ENCODE measurements at places on chromosomes 1 and 21. TPM values are rescaled to one million over a fixed set of nuclear protein-coding genes. Genes with fewer than 3 reads are reported as not detected.

- peaks cover 5% of the 10 kb centered on the region for H3K27me3 ChIP-seq
- no peaks in the 10 kb centered on the region for H3K4me1 ChIP-seq
- H3K27ac ChIP-seq = no peak overlapping the region
- H3K4me3 ChIP-seq = no peak overlapping the region
These were observed 1.0 kb downstream of the CCDC181 start for GRCh38 chr1:169426174-169426705.

DNA sequence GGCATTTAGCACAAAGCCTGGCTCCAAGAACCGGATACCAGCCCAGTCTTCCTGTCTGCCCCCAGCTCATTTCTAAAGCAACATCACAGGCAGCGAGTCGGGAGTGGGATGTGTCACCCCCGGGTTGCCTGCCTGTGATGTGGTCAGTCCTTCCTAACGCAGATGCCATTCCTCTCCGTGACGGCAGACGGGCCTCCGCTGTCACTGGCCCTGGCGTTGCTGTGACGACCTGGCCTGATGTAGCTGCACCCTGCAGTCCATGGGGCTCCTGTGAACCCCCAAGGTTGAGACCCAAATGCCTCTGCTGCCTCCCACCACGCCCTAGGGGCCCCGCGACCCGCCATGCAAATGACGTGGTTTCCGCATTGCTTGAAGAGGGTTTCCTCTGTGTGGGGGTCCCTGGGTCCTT is 12.3 kb downstream of the TNFRSF1B start:
- no peaks in the 10 kb centered on the region for H3K27me3 ChIP-seq
- H3K4me3 ChIP-seq = no peak overlapping the region
- no peaks in the 10 kb centered on the region for H3K36me3 ChIP-seq
- no peak for DNase-seq

The IGSF9 gene
- total RNA-seq = 2.2 TPM

The ANGPTL3 gene
- total RNA-seq = not detected

DNA sequence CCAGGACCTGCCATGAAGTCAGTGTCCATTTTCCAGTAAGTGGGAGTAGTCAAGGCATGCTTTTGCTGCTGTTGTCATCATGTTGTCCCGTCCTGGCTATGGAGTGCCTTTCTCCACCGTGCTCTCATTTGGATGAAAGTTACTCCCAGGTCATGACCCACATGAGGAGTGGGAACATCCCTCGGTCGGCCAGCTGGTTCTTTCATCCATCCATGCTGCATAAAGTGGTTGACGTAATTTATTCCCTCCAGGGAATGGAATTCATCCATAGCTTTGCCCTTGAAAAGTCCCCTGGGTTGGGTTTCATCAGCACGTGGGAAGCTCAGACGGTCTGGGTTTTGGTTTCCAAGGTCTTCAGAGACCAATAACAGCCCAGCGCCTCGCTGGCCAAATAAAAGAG is 11.6 kb downstream of the PLA2G2A start:
- no peak overlapping the region for H3K27ac ChIP-seq
- H3K27me3 ChIP-seq = peaks cover 10% of the 10 kb centered on the region
- no peaks in the 10 kb centered on the region for H3K4me1 ChIP-seq
- DNase-seq = no peak
- no peak overlapping the region for H3K4me3 ChIP-seq

DNA sequence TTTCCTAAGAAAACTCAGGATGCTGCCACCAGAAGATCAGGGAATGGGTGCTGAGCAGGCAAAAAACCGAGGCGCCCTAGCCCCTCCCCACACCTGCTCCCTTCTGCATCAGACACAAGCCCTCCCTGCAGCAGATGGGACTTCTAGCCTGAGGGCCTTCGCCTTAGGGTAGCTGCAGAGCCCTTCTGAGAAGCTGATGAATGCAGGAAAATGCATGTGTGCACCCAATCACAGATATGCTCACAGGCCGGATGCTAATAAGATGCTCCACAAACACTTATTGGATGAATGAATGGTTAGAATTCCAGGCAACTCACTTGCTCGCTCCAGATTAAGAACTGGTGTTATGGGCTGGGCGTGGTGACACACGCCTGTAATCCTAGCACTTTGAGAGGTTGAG is 6.8 kb upstream of the C1orf210 start:
- peaks cover 17% of the 10 kb centered on the region for H3K4me1 ChIP-seq
- H3K36me3 ChIP-seq = no peaks in the 10 kb centered on the region
- no peak overlapping the region for H3K4me3 ChIP-seq
- H3K27me3 ChIP-seq = no peaks in the 10 kb centered on the region
- no peak for DNase-seq
- H3K27ac ChIP-seq = no peak overlapping the region

The OR10J1 gene
- total RNA-seq = not detected

GRCh38 chr1:149903836-149904491 is 4.6 kb downstream of the BOLA1 start:
- no peaks in the 10 kb centered on the region for H3K36me3 ChIP-seq
- no peak overlapping the region for H3K4me3 ChIP-seq
- H3K27ac ChIP-seq = no peak overlapping the region
- DNase-seq = no peak
- peaks cover 5% of the 10 kb centered on the region for H3K4me1 ChIP-seq
- H3K27me3 ChIP-seq = no peaks in the 10 kb centered on the region

DNA sequence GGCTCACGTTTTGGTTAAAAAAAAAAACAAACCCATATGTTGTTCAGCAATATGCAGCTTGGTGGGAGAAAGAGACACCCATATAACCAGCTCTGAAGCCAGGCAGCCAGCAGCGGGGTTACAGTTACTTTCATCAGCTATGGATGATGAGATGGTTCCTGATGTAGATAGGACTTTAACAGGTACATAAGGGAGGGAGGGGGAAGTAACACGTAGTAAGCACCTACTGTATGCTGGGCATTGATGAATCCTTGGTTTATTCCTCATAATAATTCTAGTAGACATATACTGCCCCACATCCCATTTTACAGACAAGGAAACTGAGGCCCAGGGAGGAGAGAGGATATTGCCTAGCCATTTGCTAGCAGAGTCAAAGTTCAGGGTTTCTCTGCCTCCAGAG is 2.0 kb downstream of the SLC1A7 start:
- no peak overlapping the region for H3K27ac ChIP-seq
- DNase-seq = no peak
- no peaks in the 10 kb centered on the region for H3K27me3 ChIP-seq
- H3K4me1 ChIP-seq = peaks cover 16% of the 10 kb centered on the region
- no peak overlapping the region for H3K4me3 ChIP-seq

The OLFML3 gene
- total RNA-seq = 43.5 TPM

DNA sequence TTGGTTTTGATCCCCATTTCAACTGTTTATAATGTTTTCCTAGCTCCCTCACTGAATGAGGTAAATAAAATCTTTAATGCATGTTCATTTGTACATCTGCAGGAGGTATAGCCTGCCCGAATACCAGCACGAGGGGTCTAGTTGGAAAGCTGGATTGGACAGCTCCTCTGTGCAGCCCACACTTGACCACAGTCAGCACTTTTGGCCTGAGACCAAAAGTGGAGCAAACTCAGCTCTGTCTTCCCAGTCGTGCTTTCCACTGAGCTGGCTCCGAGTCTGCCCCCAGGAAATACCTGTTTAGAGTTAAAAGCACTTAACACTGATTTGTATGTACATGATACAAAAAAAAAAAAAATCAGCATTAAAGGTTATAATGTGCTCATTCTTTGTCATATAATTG is 224.4 kb downstream of the DSCAM start:
- no peaks in the 10 kb centered on the region for H3K4me1 ChIP-seq
- no peak overlapping the region for H3K27ac ChIP-seq
- H3K27me3 ChIP-seq = no peaks in the 10 kb centered on the region
- DNase-seq = no peak
- no peaks in the 10 kb centered on the region for H3K36me3 ChIP-seq
- H3K4me3 ChIP-seq = no peak overlapping the region

GRCh38 chr1:107820801-107821200 is 144.2 kb downstream of the VAV3 start:
- H3K27ac ChIP-seq = no peak overlapping the region
- no peak for DNase-seq
- H3K27me3 ChIP-seq = no peaks in the 10 kb centered on the region
- no peaks in the 10 kb centered on the region for H3K36me3 ChIP-seq

GRCh38 chr1:211610779-211611556 is 32.0 kb upstream of the SLC30A1 start:
- DNase-seq = no peak
- H3K4me3 ChIP-seq = no peak overlapping the region
- no peaks in the 10 kb centered on the region for H3K27me3 ChIP-seq

DNA sequence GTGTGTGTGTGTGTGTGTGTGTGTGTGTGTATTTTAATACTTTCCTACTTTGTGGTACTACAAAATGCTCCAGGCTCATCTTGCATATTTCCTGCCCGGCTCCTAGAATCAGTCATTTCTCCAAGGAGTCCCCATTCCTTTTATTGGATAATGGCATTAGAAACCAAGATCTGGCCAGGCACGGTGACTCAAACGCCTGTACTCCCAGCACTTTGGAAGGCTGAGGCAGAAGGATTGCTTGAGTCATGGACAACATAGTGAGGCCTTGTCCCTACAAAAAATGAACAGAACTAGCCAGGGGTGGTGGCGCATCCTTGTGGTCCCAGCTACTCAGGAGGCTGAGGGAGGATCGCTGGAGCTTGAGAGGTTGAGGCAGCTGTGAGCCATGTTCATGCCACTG is 20.3 kb downstream of the EPB41 start:
- DNase-seq = no peak
- H3K27ac ChIP-seq = no peak overlapping the region
- H3K36me3 ChIP-seq = no peaks in the 10 kb centered on the region
- no peaks in the 10 kb centered on the region for H3K4me1 ChIP-seq
- no peak overlapping the region for H3K4me3 ChIP-seq

The OR2M3 gene
- total RNA-seq = not detected

GRCh38 chr1:116375887-116376728 is 3.1 kb downstream of the ATP1A1 start:
- H3K27ac ChIP-seq = peak overlapping the region; percentile 96
- H3K4me3 ChIP-seq = peak overlapping the region; percentile 87
- no peaks in the 10 kb centered on the region for H3K36me3 ChIP-seq
- H3K4me1 ChIP-seq = peaks cover 70% of the 10 kb centered on the region

- no peak for DNase-seq
- H3K4me3 ChIP-seq = no peak overlapping the region
- H3K4me1 ChIP-seq = peaks cover 12% of the 10 kb centered on the region
- H3K36me3 ChIP-seq = no peaks in the 10 kb centered on the region
- no peaks in the 10 kb centered on the region for H3K27me3 ChIP-seq
- no peak overlapping the region for H3K27ac ChIP-seq
These were observed 63.9 kb downstream of the USP25 start for GRCh38 chr21:15793550-15794235.

DNA sequence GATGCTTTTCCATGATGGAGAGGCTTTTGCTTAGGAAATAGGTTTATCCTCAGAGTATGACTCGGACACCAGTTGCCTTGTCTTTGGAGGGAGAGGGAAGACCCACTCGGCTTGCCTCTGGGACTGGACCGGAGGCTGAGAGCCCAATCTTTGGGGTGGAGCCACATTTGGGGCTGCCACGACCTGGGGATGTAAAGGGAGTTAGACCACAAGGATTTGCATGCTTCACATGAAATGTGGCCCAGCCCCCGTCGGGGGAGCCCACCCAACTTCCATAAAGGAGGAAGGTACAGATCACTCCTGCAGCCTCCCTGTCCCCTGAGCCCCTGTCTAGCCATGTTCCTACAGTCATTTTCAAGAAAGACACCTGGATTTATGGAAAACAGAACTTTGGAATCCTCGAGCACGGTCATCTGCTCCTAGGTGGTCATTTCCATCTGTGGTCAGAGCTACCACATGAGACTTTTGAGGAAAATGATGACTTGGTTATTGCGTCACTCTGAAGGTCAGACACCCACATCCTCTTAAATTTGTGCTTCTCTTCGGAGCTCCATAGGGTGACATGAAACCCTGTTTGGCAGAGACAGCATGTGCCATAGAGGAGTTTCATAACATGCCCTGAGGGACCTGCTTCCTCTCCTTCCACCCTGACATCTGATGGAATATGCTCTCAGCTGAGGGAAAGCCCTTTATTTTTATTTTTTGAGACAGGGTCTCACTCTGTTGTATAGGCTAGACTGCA is 99.4 kb upstream of the SLC45A1 start:
- no peak for DNase-seq
- H3K27me3 ChIP-seq = no peaks in the 10 kb centered on the region
- no peaks in the 10 kb centered on the region for H3K36me3 ChIP-seq
- H3K27ac ChIP-seq = no peak overlapping the region

The ATP1A1 gene
- 628 TPM for total RNA-seq

DNA sequence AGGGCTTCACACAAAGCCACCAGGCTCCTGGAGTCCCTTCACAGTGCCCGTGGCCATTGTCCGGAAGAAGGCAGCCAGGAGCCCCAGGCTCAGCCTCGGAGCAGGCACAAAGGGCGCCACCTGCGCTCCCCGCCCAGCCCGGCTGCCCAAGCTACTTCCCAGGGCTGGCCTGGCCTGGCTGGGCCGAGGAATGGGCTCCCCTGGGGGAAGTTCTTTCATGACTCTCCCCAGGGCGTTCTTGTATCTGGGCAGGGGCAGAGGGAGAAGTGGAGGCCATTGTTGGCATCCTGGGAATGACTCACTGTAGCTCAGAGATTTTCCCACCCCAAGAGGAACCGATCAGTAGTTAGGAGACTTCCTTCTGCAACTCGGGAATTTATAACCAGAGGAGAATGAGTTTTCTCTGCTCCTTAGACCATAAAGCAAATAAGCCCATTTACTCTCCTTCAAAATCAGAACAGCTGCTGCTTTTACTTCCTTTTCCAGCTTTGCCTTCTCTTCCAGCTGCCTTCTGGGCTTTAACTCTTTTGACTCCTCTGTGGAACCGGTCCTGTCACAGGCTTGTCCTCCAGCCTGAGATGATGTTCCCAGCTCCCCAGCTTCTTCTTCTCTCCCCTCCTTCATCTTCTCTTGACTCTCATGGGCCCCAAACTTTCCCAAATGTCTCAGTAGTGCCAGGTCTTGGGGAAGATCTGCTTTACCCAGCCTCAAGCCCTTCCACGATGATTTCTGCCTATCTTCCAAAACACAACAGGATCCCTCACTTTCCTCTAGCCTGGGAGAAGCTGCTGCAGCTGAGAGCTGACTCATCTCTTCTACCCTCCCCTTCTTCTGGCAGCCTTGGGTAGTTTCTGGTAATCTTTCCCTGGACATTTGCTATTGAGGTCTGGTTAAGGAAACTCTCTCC is 118.7 kb upstream of the CD34 start:
- no peaks in the 10 kb centered on the region for H3K27me3 ChIP-seq
- no peak for DNase-seq
- no peak overlapping the region for H3K4me3 ChIP-seq
- peak overlapping the region; percentile 81 for H3K27ac ChIP-seq
- peaks cover 11% of the 10 kb centered on the region for H3K4me1 ChIP-seq

- H3K27ac ChIP-seq = no peak overlapping the region
- no peaks in the 10 kb centered on the region for H3K4me1 ChIP-seq
- H3K4me3 ChIP-seq = no peak overlapping the region
- no peaks in the 10 kb centered on the region for H3K36me3 ChIP-seq
These were observed 18.9 kb upstream of the SSX2IP start for GRCh38 chr1:84709131-84709530.

The CTSE gene
- total RNA-seq = 85.8 TPM
